ENCODE measurements at places on chromosomes 6 and 20.

GRCh38 chr6:100901582-100901981 is 20.5 kb upstream of the ASCC3 start:
- DNase-seq = no peak

DNA sequence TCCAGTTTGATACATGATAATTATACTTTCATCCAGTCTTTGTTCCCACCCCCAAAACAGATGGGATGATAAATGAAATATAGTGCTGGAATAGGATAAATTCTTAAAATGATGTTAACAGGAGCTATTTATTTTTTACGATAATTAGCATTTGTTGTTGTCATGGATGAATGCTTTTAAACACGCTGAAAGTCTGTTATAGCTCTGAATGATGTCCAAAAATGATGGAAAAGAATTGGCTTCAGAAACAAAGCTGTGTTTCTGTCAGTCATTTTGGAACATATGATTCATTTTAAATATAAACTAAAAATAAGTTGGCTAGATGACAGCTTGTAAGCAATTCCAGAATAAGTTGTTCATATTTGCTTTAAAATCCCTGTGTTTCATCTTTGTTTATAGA is 237.4 kb downstream of the GRIK2 start:
- DNase-seq = no peak

DNA sequence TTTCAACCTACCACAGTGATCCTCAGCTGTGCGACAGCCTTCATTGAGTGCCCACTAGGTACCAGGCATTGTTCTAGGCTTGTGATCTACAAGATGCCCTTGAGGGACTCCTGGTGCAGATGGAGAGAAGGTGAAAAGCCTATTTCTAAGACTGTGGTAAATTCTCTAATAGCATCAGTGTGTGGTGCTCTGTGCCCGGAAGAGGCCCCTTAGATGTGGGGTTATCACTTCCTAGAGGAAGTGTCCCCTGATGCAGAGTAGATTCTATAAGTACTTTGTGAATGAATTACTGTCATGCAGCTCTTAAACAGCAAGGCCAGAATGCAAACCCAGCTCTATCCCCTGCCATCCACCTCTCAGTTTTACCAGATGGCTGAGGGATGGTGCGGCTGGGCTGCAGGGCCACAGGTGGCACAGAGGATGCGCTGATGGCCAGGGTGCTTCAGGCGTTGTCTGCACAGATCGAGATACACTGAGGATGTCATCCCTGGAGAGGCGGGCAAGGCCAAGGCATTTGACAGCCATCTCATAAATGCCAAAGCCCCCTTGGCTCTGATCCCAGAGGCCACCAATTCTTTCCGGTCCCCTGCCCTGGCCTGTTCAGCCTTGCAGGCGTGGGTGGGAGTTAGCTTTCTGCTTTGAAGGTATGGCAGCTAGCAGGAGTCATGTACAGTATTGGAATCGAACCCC is 96.7 kb downstream of the TOX2 start:
- DNase-seq = no peak

- no peak for DNase-seq
Measured at GRCh38 chr20:40676491-40677269, 12.4 kb downstream of the MAFB start.

DNA sequence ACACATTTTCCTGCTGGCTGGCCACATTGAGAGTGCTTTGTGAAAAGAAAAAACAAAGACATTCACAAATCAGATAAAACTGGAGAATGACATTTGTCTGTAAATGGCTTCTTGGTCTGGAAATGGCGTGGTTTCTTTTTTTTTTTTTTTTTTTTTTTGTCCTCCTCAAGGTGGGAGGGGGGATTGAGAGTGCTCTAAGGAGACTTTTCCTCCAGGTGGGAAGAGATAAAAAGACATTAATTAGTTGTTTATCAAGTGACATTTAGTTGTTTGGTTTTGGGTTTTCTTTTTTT is 40.4 kb downstream of the GNAS start:
- no peak for DNase-seq

DNA sequence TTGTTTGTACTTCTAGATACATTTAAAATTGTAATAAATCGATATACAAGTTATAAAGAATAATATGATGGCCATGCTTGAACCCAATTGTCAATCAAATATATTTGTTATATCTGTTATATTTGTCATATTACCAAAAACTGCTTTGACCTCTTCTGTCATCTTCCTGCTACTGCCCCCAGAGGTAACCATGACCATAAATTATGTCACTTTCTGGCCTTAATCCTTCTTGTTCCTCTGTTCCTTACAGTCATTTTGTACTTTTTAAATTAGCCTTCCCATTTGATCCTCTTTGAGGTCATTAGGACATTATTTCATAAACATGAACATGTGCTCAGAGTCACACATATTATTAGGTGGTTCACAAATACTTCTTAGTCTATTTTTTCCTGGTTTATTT is 124.7 kb downstream of the HFE start:
- DNase-seq = no peak

DNA sequence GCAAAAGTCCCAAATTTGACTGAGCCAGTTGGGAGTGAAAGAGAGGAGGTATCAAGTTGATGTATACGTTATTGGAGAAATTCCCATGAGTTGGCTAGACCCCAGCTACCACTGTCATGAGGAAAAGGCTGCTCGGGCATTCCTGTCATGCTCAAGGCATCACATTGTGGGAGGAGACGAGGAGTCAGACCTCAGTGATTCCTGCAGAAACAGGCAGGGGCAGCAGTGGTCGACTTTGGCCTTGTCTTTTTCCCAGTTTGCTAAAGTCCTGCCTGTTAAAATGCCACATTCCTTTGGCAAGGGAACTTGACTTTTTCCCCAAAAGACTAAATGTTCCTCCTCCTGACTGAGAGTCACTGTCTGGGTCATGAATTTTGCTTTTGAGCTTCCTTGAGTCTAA is 295.5 kb upstream of the HS3ST5 start:
- DNase-seq = no peak

- DNase-seq = no peak
Measured at GRCh38 chr6:106177786-106178185, 91.7 kb downstream of the PRDM1 start.

DNA sequence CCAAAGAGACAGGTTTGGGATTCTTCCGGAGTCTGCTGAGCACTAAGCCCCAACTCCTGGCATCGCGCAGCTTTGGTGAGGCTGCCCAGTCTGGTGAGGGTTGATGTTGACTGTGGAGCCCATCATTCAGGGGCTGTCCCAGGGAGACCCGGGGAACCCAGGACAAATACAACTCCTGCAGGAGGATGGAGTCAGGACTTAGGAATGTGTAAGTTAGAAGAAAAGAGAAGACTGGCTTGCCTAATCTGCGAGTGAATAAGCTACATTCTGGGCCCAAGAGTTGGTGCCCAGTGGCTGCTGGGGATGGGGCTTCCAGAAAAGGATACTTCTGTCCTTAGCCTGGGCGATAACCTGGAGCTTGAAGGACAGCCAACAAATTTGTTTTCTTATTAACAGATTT is 47.9 kb downstream of the STK35 start:
- DNase-seq = no peak
